Uterus (tissue), 4 donors: ENCODE measurements at places on chromosomes 3 and 15. TPM values are rescaled to one million over a fixed set of nuclear protein-coding genes. Genes with fewer than 3 reads are reported as not detected.

Gene OXTR
- 4.4 TPM for total RNA-seq

Gene RBP2
- not detected for total RNA-seq

Gene CCDC13
- total RNA-seq = 1.9 TPM

Gene CCR5
- 1.2 TPM for total RNA-seq

Gene GHSR
- not detected for total RNA-seq

Gene PLSCR5
- not detected for total RNA-seq

Gene NRROS
- 7.7 TPM for total RNA-seq

Gene FOXB1
- total RNA-seq = not detected

Gene IQCF5
- total RNA-seq = not detected

Gene GOLGA8T
- not detected for total RNA-seq

Gene CFAP20DC
- not detected for total RNA-seq

Gene PXYLP1
- 29.7 TPM for total RNA-seq

Gene UROC1
- total RNA-seq = not detected

Gene PLOD2
- total RNA-seq = 61.4 TPM

Gene FETUB
- not detected for total RNA-seq

Gene ITIH1
- not detected for total RNA-seq

Gene ECE2
- total RNA-seq = not detected

Gene NR1I2
- not detected for total RNA-seq

Gene SERINC4
- total RNA-seq = not detected

Gene TPRG1
- total RNA-seq = 29.4 TPM

Gene ADCY5
- 34.2 TPM for total RNA-seq
